Peyer's patch (tissue), 4 donors: ENCODE measurements at places on chromosomes 5 and 9.

GRCh38 chr5:31531543-31531887 lies 378 bp downstream of the DROSHA start:
- DNase-seq: no peak

DNA sequence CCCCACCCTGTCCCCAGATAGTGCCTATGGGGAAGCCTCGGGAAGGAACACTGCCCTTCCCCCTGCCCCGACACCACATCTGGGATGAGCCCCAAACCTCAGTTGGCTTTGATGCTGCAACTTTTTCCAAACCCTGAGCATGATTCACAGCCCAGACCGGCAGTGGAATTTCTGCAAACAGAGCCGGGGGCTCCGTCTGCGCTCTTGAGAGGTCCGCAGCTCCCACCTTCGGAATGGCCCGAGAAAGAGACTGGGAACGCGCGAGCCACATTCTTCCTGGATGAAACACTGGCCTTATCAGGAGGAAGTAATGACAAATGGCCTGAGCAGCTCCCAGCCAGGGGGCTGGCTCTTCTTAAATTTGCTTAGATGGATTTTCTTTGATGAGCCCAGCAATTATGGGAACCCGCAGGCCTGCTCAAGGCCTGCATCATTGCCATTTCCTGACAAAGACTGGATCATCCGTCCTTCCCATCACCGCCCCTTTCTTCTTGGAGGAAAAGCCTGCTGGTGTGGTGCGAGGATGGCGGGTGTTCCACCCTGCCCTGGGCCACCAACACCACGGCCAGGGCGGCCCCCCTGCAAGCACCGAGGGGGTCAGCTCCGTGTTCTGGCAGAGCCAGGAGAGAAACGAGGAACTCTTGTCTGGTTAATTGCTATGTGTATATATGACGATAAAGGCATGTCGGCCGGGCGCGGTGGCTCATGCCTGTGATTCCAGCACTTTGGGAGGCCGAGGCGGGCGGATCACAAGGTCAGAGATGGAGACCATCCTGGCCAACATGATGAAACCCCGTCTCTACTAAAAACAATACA lies 38.8 kb upstream of the COL5A1 start:
- peak; percentile 46 for DNase-seq

GRCh38 chr5:158609333-158610050 lies 490.2 kb downstream of the EBF1 start:
- DNase-seq: no peak

DNA sequence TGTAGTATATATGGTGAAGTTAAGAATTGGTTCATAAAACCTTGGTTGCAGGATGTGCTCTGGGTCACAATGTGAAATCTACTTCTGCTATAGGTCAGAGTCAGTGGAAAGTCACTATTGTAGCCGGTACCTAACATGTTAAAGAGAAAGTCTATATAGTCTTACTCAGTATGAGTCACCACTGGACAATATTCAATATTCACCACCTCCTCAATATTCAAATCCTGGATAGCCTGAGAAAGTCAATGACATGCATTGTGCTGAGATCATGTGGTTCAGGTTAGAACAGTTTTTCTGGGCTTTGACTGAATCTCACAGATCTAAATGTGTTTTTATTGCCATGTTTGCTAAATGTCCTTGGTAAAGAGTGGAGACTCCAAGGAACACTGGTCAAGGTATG lies 108.8 kb downstream of the HMHB1 start:
- DNase-seq: no peak

- no peak for DNase-seq
Measured at GRCh38 chr5:94972268-94972667, 312.6 kb downstream of the MCTP1 start.

GRCh38 chr9:130126721-130127433 lies 45.3 kb upstream of the NCS1 start:
- no peak for DNase-seq

- DNase-seq: no peak
Measured at GRCh38 chr9:12720551-12720950, 27.4 kb downstream of the TYRP1 start.

GRCh38 chr9:132626285-132626684 lies 43.5 kb downstream of the DDX31 start:
- DNase-seq: no peak

GRCh38 chr5:37436146-37436934 lies 57.2 kb downstream of the WDR70 start:
- DNase-seq: no peak
